ENCODE measurements at places on chromosomes 1 and 21.

DNA sequence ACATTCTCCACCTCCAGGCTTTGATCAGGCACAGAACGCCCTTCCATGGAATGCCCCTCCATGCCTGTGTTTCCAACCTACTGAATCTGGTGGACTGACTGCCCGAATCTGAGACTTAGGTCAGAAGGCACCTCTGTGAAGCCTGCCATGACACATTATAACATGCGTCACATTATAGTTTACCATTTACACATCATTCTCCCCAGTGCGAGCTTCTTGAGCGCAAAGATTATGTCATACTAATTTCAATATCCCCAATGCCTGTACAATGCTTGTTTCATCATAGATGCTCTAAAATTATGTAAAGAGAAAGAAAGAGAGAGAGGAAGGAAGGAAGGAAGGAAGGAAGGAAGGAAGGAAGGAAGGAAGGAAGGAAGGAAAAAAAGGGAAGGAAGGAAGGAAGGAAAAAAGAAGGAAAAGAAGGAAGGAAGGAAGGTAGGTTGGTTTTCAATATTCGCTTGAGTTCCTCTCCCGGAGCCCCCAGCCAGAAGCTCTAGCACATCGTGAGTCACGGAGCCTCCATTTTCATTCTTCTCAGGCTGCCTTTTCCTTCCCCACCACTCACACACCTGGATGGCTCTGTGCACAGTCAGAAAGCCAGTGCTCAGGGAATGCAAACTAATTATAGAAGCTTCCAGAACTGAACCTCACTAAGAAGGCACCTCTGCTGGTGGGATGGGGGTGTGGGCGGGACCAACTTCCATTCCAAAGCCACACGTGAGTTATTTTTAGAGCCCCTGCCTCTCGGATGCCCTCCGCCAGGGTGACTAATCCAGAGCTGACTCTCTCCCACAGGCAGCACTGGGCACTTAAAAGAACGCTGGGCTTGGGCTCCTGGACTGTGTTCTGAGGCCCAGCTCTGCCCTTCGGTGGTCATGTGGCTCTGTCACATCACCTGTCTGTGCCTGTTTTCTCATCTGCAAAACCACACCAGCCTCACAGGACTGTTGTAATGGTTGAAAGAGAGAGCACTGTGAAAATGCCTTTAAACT is 27.4 kb downstream of the LAMB3 start:
- DNase-seq, result no peak

DNA sequence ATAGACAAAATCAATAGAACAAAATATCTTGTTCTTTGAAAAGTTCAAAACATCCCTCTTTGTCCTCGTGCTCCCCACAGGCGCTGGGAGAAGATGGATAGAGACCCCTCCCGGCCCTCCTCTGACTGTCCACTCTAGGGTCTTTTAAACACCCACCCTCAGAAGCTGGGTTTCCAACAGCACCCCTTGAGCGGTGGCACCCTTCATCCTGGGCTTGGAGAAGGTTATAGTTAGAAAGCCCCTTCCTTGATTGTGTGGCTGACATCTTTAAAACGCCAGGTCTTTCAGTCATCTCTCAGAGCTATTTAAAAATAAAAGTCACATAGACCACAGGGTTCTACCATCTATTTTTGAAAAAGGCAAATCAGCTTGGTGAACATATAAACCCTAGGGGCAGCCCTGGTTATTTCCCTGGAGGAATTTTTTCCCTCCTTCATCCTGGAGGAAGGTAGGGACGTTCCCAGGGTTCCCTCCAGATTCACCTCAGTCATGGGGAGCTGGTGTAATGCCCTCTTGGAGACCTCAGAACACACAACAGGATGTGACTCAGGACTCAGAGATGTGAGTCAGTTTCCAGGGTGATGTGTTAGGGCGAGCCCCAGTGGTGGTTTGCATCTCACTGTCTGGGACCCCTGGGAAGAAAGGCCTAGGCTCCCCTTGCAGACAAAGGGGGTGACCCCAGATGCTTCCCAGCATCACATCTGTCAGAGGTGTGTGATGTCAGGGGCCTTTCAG is 138.5 kb downstream of the CLIC6 start:
- DNase-seq, result peak; percentile 30

GRCh38 chr1:85058311-85058710 is 10.0 kb upstream of the MCOLN3 start:
- DNase-seq, result no peak

DNA sequence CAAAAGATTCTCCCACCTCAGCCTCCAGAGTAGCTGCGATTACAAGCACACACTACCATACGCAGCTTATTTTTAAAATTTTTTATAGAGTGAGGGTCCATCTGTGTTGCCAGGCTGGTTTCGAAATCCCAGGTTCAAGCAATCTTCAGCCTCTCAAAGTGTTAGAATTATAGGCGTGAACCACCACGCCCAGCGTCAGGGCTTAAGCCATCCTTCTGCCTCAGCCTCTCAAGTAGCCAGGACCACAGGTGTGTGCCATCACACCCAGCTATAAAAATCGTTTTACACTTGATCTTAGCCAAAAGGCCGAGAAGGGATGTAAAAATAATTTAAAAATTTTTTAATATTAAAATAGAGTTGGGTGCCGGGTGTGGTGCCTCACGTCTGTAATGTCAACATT is 4.3 kb upstream of the SLC25A33 start:
- DNase-seq, result no peak

DNA sequence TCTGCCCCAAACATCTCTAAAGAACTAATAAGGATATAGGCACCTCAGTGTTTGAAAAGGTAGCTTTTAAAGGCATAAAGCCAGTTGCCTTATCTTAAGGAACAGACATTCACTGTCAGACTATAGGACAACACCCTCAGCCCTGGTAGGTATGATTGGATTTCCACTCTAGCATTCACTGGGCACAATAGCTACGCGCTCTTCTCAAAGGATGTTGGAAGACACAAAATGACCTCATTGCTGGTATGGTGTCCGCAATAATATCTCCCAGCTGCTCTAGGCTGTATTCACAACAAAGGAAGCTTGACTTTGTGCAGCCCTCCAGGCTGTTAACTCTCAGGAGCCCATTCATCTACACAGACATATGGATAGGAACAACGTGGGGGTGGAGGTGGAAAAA is 119.4 kb upstream of the CXADR start:
- no peak for DNase-seq

DNA sequence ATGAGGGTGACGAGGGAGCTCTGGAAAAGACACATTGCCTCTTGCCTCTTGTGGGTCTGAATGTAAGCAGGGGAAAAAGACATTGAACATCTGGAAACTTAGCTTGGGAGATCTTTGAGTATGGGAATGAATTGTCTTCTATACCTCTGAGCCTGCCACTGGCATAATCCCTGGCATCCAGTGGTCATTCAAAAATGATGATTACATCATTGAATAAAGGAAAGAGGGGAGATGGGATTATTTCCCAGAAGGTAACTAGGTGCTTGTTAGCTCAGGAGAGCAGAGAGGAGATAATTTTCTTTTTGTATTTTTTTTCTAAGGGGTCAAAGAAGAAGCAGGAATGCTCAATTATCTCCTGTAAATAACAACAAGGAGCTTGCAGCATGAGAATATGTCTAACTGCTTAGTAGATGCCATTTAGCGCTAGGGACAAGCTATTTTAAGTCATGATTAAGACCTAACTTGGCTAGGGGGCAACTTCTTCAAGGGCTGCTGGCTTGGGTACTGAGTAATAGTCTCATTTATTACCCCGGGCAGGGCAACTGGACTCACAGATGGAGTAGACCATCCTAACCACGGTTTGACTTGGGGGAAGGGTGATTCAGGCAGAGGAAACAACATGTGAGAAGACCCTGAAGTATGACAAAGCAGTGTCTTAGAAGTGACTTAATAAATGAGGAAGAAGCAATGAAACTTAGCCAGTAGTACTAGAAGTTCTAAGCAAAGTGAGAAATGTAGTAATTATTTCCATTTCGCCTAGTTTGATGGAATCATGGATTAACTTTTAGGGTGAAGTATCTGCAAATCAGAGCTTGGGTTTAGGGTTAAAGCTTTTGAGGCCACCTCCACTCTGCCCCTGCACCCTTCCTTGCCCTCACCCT is 11.0 kb upstream of the XCL2 start:
- no peak for DNase-seq

DNA sequence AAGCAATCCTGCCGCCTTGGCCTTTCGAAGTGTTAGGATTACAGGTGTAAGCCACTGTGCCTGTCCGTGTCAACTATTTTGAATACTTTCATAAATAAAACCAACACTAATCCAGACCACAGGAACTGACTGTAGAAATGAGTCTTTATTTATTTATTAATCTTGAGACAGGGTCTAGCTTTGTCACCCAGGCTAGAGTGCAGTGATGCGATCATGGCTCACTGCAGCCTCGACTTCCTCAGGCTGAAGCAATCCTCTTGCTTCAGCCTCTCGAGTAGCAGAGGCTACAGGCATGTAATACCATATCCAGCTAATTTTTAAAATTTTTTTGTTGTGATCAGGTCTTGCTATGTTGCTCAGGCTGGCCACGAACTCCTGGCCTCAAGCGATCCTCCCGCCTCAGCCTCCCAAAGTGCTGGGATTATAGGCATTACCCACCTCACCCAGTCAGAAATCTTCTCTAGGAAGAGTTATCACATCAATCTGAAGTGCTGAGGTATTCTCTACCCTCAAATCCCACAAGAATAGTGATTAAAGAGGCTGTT is 21.7 kb upstream of the CPLANE2 start:
- no peak for DNase-seq

- DNase-seq, result no peak
Observed at GRCh38 chr1:24951337-24951736, 21.3 kb upstream of the RUNX3 start.

DNA sequence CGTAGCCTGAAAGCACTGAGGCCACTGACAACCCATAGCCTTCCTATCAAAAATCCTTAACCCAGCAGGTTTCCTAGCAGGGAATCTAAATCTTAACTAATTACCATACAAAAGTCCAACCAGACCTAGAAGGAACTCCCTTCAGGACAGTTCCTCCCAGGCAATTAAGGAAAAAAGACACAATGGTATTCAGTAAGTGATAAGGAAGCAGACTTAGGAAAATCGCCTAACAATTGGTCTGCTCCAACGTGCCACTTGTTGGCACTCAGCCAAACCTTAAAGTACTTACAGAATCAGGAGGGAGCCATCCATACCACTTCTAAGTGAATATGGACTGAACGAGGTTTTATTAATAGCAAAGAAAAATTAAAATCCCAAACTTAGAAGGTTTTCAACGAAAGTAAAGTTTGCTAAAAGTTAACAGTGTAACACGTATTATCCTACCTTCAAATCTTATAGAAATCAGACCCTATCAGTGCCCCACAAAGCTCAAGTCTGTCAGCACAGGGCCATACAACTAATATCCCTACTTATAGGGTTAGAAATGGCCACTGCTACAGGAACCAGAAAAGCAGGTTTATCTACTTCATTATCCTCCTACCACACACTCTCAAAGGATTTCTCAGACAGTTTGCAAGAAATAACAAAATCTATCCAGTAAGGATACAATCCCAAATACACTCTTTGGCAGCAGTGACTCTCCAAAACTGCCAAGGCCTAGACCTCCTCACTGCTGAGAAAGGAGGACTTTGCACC is 29.0 kb downstream of the SPATA6 start:
- DNase-seq, result no peak

DNA sequence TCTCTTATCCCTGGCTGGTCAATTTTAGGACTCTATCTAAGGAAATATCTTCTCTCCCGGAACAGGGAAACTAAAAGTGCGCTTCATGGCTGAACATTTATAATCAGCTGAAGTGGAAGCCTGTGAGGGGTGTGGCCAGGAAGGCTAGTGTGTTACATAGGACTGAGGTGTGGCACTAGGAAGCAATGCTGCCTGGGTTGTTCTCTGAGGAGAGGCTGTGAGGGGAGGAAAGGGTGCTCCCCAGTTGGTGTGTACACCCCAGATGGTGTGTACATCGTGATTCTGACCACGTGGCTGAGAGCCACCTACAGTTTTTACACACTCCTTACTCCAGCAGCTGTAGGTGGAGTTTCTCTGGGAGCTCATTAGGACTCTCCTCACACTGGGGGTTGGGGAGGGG is 16.3 kb downstream of the NTPCR start:
- DNase-seq, result no peak

GRCh38 chr1:167717351-167717750 is 4.4 kb upstream of the MPZL1 start:
- no peak for DNase-seq

DNA sequence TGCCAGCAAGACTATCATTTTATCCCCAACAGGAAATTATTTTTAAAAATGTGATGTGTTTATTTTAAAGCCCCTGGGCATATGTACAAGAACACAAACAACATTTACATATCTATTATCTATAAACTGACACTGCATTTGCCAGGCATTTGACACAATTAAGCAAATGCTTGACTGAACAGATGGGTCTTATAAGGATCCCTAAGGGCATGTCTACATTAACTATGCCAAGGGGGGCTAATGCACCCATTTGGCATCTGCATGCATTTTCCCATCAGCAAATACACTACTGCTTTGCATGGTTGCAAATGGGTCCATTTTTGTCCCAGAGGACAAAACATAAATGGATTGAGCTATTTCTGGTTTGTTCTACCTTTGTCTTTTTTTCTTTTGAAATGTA is 884.8 kb upstream of the B3GALT2 start:
- no peak for DNase-seq

DNA sequence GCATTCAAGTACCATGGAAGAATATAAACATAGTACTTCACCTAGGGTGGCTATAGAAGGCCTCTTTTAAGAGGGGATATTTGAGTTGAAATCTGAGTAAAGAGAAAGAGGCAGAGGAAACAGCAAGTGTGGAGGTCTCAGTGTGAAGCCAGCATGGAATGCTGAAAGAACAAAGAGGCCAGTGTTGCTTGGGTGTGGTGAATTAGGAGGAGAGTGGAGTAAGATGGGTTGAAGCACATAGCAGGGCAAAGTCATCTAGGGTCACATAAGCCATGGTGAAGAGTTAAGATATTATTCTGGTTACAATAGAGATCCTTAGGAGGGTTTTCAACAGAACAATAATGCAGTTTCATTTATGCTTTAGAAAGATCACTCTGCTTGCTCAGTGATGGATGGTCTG is 37.5 kb downstream of the C1orf141 start:
- no peak for DNase-seq

DNA sequence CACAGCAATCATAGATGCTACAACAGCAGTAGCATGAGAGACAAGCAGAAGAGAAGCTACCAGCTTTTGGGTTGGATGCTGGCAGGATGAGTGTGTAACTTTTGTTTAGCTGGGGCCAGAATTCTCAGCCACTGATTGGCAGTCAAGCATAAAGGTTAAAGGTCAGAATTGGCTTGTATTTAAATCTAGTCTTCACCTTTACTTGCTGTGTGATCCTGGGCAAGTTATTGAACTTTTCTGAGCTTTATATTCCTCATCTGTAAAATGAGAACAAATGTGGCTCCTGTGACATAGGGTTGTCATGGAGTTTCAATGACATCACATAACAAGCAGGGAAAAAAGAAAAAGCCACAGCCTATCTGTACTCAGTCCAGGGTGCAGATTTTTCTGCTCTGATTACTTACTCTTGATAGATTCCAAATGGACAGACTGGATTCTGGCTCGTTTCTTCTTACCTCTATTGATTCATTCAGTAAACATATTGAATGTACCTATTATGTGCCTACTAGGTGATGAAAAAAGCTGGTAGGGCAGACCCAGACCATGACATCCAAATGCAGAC is 2.8 kb upstream of the AZIN2 start:
- DNase-seq, result no peak

- DNase-seq, result no peak
Observed at GRCh38 chr21:45256912-45257672, 30.6 kb downstream of the POFUT2 start.
